ENCODE measurements at places on chromosomes 13 and 19.

DNA sequence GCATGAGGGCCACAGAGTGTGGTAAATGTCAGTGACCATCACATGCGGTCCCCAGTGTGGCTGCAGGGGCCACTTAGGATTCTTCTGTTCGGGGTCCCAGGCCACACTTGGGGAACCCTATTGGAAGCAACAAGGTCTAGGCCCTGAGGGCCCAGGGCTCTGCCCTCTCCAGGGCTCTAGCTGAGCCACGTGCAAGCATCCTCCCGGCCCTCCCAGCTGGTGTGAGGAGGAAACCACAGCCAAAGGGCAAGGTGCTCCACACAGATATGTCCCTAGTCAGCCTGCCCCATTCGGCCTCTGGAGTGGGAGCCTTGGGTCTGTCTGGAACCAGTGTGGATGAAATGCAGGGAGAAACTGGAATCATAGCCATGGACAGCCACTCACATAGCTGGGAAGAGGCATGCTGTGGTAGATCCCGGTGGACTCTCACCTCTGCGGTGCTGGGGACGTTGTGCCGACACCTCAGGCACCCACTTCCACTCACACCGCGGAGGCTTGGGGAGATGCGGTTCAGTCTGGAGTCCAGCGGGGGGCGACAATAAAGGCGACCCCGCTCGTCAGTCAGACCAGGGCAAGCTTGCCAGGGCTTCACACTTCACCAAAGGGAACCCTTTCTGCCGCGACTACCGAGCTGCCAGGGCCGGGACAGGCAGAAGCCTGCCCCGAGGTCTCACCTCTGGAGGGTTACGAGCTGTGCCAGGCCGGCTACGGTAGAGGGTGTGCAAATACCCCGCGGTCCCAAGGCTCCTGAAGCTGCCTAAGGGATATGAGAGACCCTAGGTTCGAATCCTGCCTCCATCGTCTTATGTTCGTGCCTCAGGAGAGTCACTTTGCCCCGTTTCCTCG lies 4.3 kb upstream of the ZNF497 start:
- DNase-seq = no peak

DNA sequence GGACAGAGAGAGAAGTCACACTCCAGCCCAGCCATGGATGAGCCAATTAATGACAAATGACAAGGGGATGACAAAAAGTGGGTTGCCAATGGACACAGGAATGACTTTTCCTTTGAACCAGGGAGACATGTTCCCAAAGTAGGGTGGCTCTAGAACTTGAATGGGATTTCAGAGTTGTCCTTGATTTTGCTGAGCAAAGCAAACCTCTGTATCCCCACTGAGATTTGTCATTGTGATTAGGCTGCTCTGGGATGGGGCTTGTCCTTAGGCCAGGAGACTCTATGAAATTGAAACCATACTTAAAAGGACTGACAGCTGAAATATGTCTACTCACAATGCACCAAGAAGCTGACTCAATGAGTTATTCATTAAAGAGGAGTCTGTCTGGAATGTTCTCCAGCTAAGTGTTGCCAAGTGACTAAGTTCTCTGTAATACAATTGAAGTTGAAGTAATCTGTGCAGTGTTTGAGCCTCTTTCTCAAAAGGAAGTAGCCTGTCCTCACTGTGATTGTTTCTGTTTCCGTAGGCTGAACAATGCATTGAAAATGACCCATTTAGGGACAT lies 69.0 kb upstream of the PCDH9 start:
- no peak for DNase-seq

DNA sequence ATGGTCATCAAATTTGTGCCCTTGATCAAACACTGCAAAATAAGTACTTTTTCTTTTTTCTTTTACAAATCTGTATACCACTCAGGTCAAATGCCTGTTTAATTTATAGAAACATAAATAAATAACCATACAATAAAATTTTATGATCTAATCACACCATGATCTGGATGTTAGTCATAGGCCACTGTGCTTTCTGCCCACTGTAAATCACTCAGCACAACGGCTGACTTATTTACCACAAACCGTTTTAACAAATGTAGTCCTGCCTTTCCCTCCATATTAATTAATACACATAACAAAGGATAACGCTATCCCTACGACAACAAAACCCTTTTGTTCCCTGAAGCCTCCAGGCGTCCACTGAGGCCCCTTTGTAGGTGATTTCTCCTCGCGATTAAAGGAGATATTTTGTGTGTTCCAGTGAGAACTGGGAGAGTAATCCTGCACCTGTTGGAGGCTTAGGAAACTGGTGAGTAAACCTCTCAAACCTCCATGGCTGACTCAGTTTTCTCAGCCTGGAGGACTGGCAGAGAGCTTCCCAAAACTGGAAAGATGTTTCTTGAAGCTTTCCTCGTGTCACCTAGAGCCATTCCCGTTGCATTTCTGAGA lies 477.1 kb upstream of the SGCG start:
- no peak for DNase-seq

DNA sequence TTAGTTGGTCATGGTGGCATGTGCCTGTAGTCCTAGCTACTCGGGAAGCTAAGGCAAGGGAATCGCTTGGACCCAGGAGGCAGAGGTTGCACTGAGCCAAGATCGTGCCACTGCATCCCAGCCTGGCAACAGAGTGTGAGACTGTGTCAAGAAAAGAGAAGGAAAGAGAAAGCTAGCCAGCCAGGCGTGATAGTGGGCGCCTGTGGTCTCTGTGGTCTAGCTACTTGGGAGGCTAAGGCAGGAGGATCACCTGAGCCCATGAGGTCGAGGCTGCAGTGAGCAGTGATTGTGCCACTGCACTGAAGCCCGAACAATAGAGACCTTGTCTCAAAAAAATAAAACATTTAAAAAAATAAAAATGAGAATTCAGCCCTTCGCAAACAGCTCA lies 33.3 kb downstream of the TIMM13 start:
- DNase-seq = no peak

GRCh38 chr19:50420808-50421207 lies 2.1 kb downstream of the SPIB start:
- DNase-seq = no peak

DNA sequence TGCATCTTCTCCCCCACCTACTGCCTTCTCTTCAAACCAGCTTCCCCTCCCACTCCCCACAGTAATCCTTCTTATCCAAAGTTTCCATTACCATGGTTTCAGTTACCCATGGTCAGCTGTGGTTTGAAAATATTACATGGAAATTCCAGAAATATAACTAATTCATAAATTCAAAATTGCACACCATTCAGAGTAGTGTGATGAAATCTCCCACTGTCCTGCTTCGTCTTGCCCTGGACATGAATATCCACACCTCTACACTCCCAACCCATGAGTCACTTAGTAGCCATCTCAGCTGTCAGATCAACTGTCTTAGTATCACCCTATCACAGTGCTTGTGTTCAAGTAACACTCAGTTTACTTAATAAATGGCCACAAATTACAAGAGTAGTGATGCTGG lies 3.8 kb upstream of the KCTD12 start:
- no peak for DNase-seq

- peak; percentile 98 for DNase-seq
Measured at GRCh38 chr19:49421039-49421877, 2.0 kb downstream of the PTH2 start.

Data from neural progenitor cell (in vitro differentiated cells).